ENCODE measurements at places on chromosomes 3 and 15. TPM values are rescaled to one million over a fixed set of nuclear protein-coding genes. Genes with fewer than 3 reads are reported as not detected.

DNA sequence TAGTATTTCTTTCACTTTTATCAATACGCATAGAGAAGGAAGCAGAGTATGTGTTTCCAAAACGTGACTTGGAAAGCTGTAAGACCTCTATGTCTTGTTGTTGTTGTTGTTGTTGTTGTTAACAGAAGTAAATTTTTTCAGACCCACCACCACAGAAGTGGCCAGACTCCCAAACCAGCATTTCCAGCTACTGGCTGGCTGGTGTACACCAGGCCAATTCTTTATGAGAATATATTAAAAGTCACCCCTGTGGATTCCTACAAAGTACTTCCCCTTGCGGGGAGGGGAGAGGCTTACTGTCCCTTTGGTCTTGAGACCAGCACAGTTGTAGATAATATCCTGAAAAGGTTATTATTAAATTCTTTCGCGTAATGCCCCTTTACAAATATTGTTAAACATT is 1.6 kb upstream of the FOXP1 start:
- no peak for DNase-seq
- H3K27me3 ChIP-seq: no peaks in the 10 kb centered on the region
- H3K27ac ChIP-seq: peak overlapping the region; percentile 99
- peaks cover 45% of the 10 kb centered on the region for H3K4me1 ChIP-seq
- H3K36me3 ChIP-seq: no peaks in the 10 kb centered on the region

DNA sequence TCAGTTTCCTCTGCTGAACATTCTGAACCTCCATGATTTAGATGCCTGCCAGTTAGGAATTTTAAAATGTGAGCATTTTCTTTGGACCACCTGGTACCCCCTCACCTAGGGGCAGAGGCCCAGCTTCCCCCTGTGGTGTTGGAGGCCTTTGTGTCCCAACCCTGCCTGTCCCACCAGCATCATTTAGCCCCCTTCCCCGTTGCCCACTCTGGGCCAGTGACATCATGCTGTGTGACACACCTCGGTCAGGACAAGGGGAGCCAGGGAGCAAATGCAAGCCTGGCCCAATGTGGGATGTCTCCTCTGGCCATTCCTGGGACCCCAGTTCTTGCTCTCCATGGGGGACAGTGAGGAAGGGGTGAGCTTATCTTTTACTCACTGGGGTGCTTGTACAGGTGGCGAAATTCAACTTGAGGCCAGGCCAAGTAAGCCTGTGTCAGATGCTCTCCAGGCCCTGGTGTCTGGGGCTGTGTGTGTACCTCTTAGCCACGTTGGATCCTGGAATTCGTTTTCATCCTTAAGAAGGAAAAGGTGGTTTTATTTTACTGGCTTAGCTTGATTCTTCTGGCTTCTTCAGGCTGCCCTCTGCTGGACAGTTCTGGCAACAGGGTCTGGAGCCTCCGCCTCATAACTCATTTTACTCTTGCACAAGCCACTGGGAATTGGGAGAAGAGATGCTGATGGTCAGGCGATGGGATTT is 49.7 kb upstream of the MYZAP start:
- H3K4me1 ChIP-seq: peaks cover 8% of the 10 kb centered on the region
- peaks cover 23% of the 10 kb centered on the region for H3K27me3 ChIP-seq
- peak; percentile 77 for DNase-seq
- H3K36me3 ChIP-seq: no peaks in the 10 kb centered on the region
- no peak overlapping the region for H3K4me3 ChIP-seq

DNA sequence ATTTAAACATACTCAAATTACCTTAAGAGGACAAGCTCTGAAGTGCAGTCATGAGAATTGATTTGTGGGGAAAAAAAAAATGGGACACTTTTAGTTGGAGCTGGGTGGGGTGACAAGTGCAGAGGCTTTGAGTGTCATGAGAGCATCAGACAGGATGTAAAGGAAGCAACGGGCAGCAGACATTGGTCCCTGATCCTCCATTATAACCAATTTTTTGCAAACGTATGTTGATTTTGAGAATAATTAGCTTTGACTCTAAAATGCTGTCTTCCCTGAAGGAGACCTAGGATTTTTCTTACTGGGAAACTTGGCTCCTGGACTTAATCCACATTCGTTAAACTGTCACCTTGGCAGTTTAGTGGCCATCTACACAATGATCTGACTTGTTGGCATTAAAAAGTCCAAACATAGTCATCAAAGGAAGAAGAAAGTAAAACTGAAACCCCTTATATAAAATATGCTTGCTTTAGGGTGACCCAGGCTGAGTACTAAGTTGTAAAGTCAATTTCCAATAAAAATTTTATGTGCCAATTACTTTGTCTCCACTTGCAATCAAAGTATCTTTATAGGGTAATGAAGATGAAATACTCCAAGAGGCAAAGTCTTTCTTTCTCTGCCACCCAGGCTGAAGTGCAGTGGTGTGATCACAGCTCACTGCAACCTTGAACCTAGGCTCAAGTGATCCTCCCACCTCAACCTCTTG is 45.6 kb downstream of the BCL2L10 start:
- H3K4me3 ChIP-seq: no peak overlapping the region
- H3K27me3 ChIP-seq: no peaks in the 10 kb centered on the region
- no peaks in the 10 kb centered on the region for H3K36me3 ChIP-seq

- no peak overlapping the region for H3K4me3 ChIP-seq
- H3K27me3 ChIP-seq: no peaks in the 10 kb centered on the region
- H3K36me3 ChIP-seq: no peaks in the 10 kb centered on the region
- peaks cover 12% of the 10 kb centered on the region for H3K4me1 ChIP-seq
- H3K27ac ChIP-seq: no peak overlapping the region
Observed at GRCh38 chr3:178257491-178257890, 278.7 kb upstream of the KCNMB2 start.

- peaks cover 24% of the 10 kb centered on the region for H3K36me3 ChIP-seq
- H3K4me3 ChIP-seq: no peak overlapping the region
- no peaks in the 10 kb centered on the region for H3K27me3 ChIP-seq
- no peak overlapping the region for H3K27ac ChIP-seq
- H3K4me1 ChIP-seq: no peaks in the 10 kb centered on the region
Observed at GRCh38 chr3:122546151-122546550, 17.9 kb downstream of the PARP9 start.

DNA sequence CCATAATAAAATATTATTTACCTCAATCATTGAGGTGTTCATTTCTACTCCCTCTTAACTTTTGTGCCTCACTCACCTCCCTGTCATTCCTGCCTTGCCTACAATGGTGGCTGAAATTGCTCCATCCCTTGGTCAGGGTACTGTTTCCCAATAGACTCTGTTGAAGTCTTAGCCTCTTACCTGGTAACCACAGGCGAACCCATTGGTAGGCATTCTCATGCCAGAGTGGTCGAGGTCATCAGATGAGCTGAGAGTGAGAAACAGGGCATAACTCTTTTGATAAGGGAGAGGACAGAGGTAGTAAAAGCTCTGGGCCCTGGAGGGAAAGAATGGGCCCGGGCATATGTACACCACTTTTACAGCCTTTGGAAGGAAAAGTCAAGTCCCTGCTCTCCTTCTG is 265.6 kb downstream of the ARRDC4 start:
- no peak for DNase-seq
- no peaks in the 10 kb centered on the region for H3K27me3 ChIP-seq
- no peaks in the 10 kb centered on the region for H3K4me1 ChIP-seq
- no peak overlapping the region for H3K27ac ChIP-seq
- H3K36me3 ChIP-seq: no peaks in the 10 kb centered on the region

The VPS8 gene
- total RNA-seq: 64.5 TPM

Data from sigmoid colon (tissue), 7 donors.